Stimulated activated CD4-positive, alpha-beta T cell treated with anti-CD3 and anti-CD28 coated beads, Interleukin-15, amount 100 ng/mL, for 1 hour (primary cell): ENCODE measurements at places on chromosomes 11 and 22.

DNA sequence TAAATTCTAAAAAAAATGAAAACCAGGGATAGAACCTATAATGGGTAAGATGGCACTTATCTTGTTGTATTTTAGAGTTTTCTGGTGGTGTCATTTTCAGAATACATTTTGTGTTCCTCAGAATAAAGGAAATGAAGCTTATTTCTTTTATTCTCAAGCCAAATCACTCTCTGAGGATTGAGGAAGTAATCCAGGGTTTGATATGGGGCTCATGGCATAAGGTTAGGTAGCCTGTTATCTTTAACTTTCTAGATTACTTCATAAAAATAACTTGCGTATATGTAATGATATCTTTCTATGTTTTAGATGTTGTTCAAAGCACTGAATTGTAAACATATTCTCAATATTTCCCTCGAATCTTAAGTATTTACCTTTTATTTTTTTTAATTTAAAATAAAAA, 33.5 kb downstream of the PDE3B start:
- DNase-seq, result no peak

DNA sequence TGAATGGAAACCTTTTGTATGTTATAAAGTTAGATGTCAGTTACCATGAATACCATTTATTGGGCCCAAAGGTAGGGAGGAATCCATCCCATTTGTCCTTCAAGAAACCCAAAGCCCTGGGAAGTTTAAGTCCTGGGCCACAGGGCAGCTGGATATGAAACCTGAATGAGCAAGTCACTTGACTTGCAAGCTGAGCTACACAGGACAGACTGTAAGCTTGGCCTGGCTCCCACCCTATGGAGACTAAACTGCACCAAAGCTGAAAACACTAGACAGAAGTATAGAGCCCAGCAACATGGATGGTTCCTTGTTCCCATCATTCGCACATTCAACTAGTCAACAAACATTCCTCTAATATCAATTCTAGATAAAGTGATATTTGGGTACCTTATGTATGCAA, 71.3 kb downstream of the KCNC1 start:
- no peak for DNase-seq

GRCh38 chr11:44305026-44305469, 4.9 kb downstream of the ALX4 start:
- no peak for DNase-seq

- DNase-seq, result no peak
These were observed 26.1 kb upstream of the SLC25A18 start for GRCh38 chr22:17537155-17537554.

DNA sequence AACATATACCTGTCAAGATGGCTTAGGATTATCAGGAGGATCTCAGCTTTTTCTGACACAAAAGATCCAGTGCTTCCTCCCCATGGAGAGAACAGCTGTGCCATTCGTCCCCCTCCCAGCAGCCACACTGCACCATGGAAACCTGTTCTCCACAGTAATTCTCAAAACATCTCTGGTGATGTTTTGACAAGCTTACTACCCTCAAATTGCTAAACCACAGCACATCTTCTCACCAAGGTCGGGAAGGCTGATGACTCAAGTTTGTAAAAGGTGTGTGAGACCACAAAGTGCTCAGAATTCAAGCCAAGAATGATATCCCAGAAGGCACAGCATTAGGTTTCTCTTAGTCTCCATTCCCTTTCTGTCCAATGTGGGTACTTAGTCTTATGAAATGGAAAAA, 3.9 kb upstream of the RAB38 start:
- DNase-seq, result no peak

- no peak for DNase-seq
These were observed 105.5 kb downstream of the DSCAML1 start for GRCh38 chr11:117691516-117691915.

DNA sequence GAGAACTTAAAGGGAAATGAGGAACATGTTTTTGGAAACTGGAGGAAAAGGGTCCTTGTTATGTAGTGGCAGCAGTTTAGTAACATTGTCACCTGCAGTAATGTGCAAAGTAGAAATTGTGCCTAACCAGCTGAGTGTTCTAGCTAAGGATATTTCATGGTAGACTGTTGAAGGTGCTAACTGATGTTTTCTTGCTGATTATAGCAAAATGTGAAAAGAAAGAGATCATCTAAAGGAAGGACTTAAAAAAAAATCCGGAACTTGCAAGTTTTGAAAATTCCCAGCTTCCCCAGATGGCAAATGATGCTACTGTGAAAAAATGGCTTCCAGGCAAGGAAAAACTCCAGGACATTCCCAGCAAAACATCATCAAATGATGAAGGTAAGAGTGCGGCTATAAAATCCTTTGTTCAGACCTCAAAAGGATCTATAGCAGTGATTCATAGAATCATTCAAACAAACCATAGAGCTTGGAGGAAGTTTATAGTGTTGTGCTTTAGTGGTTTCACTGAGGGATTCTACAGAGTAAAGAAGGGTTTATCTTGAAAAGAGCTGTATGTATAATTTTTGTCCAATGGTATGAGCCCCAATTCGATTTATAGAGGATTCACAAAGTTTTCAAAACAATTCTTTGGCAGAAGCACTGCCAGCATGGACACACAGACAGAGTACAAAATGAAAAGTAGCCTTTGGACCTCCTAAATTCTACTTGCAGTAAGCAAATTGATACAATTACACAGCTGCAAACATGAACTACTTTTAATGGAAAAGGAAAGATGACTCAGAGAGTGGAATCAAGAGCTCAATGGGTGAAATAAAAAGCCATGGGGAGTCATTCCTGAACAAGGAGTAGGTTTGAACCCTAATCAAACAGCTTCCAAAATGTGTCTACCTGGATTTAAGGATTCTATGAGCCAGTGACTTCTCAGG, 4.3 kb upstream of the TRIM44 start:
- no peak for DNase-seq

DNA sequence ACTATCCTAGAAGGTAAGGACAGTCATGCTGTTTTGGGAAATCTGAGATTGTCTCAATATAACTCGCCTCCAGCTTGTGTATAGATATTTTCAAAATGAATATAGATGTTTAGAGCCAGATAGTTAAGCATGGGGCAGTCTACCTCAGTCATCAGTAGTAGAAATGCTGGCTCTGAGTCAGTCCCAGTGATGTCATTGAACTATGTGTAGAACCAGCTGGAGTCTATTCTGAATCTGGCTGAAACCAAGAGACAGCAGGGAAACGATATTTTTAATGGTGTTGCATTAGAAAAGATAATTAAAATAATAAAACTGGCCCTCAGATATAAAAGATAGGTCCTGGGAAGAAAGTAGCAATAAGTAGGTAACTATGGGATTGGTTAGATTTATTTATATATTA, 25.9 kb downstream of the PIWIL4 start:
- DNase-seq, result no peak

DNA sequence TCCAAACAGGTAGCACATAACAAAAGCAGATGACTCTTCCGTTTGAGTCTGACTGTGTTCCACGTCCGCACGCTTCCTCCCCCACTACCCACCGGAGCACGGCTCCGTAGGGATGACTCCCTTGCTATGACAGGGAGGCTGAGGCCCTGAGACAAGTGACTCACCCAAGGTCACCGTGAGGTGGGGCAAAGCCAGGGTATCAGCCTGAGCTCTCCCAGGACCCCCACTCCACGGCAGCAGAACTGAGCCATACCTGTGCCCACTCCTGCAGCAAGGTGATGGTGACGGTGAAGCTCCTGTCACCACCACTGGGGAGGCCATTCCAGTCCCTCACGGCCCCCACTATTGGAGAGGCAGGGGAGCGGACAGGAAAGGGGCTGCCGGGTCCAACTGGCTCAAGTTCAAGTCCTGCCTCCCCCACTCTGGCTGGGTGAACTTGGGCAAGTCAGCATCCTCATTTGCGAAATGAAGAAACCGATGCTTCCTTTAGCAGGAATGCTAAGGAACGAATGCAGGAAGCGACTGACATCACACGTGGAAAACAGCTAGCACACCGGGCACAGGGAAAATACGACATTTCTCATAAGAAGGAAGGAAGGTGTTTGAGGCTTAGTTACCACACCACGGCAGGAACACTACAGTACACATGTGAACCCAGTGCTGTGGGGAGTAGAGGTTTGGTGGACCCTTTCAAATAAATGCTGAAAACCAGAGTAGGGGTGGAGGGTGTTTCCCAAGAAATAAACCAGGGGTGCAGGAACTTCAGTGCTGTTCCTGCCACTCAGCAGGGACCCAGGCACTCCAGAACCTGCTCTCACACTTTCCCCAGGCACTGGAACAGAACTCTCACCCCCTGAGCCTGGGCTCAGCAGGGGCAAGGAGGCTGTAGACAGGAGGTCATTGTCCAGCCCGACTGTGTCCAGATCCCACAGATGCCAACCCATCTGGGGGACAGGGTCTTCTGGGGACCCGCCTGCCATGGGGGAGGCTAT, 32.4 kb upstream of the CBX7 start:
- no peak for DNase-seq

GRCh38 chr11:63682066-63683021, 1.0 kb downstream of the RTN3 start:
- DNase-seq, result no peak

- no peak for DNase-seq
These were observed 30.3 kb upstream of the SIK2 start for GRCh38 chr11:111571829-111572501.
